Bronchial epithelial cell (primary cell): ENCODE measurements at places on chromosomes 12 and 14. TPM values are rescaled to one million over a fixed set of nuclear protein-coding genes. Genes with fewer than 3 reads are reported as not detected.

SERPINA12 gene
- total RNA-seq = not detected in 2 replicates

PTCSC3 gene
- not detected in 2 replicates for total RNA-seq

P2RX2 gene
- not detected in 2 replicates for total RNA-seq

GPR135 gene
- 0.26 and 0.64 TPM in 2 replicates for total RNA-seq

CLEC14A gene
- not detected in 2 replicates for total RNA-seq

SPX gene
- total RNA-seq = 3.4 and 6.3 TPM in 2 replicates

NYNRIN gene
- 2.0 and 2.6 TPM in 2 replicates for total RNA-seq

SLCO1B1 gene
- total RNA-seq = not detected in 2 replicates
